ENCODE measurements at places on chromosomes 7 and 10.

DNA sequence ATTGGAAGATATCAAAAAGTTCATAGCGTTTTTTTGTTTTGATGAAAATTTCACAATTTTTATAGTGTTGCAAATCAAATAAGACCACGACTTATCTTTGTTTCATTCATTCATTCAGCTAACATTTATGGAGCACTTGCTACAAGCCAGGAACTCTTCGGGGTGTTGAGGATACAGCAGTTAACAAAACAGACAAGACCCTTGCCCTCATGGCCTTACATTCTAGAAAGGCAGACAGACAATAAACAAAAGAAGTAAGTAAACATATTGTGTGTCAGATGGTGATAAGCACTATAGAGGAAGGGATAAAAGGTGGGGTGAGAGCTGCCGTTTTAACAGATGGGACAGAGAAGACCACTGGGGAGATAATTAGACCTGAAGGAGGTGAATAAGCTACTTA is 41.6 kb upstream of the GSAP start:
- DNase-seq: no peak

- no peak for DNase-seq
Measured at GRCh38 chr7:102908676-102909075, 4.1 kb upstream of the LRRC17 start.

- DNase-seq: no peak
Measured at GRCh38 chr7:122137251-122138077, 6.6 kb downstream of the AASS start.

DNA sequence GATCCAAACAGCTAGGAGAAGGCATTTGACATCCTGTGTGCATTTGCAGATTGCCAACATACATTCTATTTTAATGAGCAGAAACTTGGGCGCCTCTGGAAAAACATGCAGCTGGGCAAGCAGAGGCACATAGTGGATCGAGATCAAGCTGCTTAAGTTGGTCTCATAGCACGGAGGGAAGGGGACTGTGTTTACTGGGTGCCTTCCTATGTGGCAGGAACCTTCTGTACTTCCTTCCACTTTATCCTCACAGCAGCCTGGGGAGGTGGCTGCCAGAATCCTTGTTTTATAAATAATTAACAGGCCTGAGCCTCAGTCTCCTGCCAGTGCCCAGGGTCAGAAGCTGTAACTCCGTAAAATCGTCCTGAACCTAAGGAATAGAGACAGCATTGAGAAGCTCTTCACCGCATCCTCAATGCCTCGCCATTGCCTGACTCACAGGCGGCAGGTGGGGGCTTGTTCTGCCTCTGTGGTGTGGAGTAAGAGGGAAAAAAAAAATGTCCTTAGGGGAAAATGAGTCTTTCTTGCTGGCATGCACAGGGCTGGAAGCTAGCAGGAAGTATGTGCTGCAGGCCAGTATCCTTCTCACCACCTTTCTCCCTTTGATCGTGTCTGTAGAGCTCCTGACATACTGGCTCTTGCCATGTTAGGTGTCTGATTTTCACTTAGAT is 6.2 kb downstream of the VWA2 start:
- no peak for DNase-seq

DNA sequence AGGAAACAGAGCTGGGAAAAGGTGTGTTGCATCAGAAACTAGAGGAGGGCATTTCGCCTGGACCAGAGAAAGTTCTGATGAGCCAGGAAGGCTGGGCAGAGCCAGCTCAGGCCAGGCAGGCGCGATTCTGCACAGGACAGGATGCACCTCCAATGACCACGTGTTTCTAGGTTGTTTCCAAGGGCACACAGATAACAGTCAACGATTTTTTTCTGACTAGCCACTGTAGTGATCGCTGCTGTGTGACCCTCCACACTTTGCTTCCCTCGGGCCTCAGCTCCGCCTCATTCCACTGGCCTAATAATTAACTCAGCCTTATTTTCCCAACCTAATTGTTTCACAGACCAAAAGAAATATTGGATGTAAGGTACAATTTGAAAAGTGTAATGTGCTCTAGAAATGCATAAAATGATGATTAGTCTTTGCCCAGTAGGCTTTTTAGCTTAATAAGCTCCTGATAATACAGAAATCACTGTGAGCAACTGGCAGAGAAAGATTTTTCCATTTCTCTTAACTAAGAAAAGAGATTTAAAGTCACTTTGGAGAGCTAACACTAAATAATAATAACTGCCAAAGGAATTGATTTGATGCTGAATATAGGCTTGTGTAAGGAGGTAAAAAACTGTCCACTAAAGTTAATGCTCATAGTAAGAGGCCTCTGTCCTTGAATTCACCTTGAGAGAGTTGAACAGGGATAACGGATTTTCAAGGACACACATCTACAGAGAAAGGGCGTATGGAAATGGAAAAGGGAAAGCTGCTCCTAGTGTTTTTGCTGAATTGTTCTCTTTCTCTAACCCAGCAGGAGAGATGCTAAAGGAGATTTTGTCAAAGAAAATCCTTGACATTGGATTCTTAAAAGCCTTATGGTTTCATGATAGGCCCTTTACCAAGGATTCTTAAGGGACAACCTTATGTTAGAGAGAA is 291.0 kb upstream of the C7orf33 start:
- DNase-seq: no peak

DNA sequence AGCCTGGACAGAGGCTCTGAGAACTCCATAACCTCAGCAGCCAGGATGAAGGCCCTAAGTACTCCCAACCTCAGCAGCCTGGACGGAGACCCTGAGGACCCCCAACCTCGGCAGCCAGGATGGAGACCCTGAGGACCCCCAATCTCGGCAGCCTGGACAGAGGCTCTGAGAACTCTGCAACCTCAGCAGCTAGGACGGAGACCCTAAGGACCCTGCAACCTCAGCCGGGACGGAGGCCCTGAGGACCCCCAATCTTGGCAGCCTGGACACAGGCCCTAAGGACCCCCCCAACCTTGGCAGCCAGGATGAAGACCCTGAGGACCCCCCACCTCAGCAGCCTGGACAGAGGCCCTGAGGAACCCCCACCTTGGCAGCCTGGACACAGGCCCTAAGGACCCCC is 16.5 kb downstream of the RRP12 start:
- DNase-seq: no peak

GRCh38 chr10:131735577-131735976 is 165.2 kb upstream of the PPP2R2D start:
- no peak for DNase-seq

GRCh38 chr10:130848855-130849254 is 462.7 kb downstream of the TCERG1L start:
- no peak for DNase-seq

GRCh38 chr7:86008898-86009297 is 634.8 kb upstream of the GRM3 start:
- no peak for DNase-seq

All from activated CD8-positive, alpha-beta memory T cell treated with anti-CD3 and anti-CD28 coated beads for 1 hour (primary cell).